ENCODE measurements at places on chromosomes 4 and X.

GRCh38 chrX:23792861-23793553, 10.0 kb downstream of the SAT1 start:
- DNase-seq = no peak

GRCh38 chr4:9800848-9801247, 19.4 kb downstream of the DRD5 start:
- DNase-seq = no peak

- no peak for DNase-seq
These were observed 42.1 kb downstream of the WDR17 start for GRCh38 chr4:176107695-176108094.

DNA sequence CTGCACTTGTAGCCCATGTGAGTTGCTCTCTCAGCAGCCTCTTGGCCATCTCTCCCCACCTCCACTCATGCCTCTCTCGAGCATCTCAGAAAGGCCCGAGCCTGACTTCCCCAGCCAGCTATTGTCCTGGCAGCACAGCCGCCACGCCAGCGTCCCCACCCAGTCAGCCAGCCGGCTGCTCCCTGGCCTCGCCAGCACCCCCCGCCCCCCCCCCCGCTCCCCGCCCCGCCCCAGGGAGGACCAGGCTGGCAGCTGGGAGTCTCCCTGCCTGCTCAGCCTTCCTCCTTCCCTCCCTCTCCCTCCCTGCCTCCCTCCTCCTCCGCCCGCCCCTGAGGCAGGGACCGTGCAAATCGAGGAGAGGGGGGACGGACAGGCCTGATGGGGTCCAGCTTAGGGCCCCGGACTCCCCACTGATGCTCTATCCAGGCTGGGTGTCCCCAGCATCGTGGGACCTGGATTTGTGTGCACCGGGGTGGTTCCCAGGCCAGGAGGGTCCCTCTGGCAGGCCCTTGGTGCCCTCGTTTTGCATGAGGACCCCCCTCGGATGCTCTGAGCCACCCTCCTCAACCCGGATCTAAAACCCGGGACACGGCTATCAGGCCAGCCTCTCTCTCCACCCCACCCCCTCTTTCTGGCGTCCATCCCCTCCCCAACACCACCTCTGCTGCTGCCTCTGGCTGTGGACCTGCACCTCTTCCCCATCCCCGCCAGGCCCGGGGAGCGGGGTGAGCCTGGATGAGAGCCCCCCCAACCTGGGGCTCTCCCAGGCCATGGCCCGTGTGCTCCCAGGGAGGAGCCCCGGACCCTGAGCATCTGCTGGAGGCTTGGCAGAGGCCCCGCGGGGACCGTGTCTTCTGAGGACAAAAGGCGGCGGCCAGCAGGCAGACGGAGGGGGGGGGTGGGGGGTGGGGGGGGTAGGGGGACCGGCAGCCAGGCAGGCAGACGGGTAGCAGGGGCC, at the start of gene GPR173:
Gene GPR173 (plus strand): TSS at position 621 of the 958 bp plus-strand sequence. CDS start 27,833 bp downstream, outside the sequence.
- DNase-seq = peak; percentile 53

- DNase-seq = no peak
These were observed 414.9 kb upstream of the PITX2 start for GRCh38 chr4:111037591-111038360.

All from ACHN (cell line).